ENCODE measurements at places on chromosomes 2 and 18.

- peak; percentile 60 for DNase-seq
Measured at GRCh38 chr2:105789745-105790460, 45.2 kb downstream of the NCK2 start.

GRCh38 chr2:172761306-172761705 is 25.7 kb downstream of the RAPGEF4 start:
- no peak for DNase-seq

- DNase-seq: no peak
Measured at GRCh38 chr2:101655702-101656422, 41.6 kb upstream of the MAP4K4 start.

DNA sequence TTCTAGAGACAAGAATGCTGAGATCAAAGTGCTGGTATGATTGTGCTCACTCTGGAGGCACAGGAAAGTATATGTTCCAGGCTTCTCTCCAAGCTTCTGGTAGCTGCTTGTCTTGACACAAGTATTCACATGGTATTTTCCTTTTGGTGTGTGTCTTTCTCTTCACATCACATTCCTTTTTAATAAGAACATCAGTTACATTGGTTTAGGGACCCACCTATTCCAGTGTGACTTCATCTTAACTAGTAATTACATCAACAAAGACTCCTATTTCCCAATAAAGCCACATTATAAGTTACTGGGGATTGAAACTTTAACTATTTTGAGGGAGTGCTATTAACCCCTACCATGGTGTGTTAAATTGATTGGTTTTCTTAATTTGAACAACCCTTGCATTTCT is 119.1 kb downstream of the FSIP2 start:
- DNase-seq: no peak

GRCh38 chr2:65429786-65430602 is 2.4 kb downstream of the SPRED2 start:
- no peak for DNase-seq

DNA sequence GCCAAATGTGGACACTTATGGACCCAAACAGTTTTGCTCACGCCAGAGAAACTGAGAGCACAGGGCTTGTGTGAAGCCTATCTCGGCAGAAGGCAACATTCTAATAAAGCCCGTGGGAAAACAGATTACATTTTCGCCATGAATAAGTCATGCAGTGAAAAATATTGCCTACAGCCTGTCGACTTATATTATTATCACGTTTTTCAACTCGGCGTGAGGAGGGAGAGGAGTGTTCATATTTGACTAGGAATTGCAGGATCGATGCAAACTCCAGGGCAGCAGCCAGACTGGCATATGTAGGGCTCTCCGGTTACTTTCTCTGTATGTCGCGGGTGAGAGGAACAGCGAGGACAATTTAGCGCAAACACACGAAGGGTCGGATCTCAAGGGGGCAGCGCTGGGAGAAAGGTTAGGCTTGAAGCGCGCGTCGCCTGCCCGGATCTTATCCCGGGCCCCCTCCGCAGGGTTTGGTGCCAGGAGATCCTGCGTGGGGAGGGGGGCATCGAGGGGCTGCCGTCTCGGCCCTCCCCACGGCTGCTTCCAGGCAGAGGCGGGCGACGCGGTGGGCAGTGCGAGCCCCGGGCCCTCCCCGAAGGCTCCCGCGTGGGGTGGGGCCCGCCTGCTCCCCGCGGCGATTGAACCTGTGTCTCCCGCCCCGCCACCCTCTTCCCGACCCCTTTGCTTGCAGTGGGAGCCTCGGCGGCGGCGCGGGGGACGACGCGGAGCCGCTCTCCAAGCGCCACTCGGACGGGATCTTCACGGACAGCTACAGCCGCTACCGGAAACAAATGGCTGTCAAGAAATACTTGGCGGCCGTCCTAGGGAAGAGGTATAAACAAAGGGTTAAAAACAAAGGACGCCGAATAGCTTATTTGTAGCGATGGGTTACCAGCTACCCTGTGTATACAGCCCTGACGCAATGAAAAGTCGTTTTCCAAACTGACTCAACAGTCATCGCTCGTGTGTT is 4.4 kb downstream of the ADCYAP1 start:
- DNase-seq: no peak

Data from testis (tissue), 5 donors.